ENCODE measurements at places on chromosomes 3 and 15.

- no peak for DNase-seq
Observed at GRCh38 chr3:68060191-68060590, 405.8 kb upstream of the SUCLG2 start.

DNA sequence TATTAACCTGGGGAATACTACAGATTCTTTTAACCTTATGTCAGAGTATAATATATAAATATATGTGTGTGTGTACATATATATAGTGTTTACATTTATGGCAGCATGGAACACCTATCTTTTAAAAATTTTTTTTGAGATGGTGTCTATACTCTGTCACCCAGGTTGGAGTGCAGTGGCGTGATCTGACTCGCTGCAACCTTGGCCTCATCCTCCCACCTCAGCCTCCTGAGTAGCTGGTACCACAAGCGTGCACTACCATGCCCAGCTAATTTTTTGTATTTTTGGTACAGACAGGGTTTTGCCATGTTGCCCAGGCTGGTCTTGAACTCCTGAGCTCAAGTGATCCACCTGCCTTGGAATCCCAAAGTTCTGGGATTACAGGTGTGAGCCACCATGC lies 18.5 kb upstream of the ERICH6 start:
- no peak for DNase-seq

DNA sequence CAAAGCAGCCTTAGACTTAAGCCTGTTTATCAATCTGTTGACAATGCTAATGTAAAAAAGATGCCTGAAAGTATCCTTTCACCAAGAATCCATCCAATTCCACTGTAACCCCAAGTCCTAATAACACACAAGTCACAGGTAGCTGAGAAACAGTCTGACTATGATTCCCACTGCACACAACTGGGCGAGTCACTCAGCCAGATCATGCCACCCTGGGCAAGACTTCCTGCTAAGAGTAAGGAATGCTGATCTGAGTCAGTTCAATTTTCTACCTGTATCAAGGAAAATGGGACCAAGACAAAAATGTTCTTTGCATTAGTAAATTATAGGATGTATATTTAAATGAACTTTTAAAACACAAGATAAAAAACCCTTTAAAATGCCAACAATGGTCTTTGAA lies 33.3 kb downstream of the NPTN start:
- no peak for DNase-seq

DNA sequence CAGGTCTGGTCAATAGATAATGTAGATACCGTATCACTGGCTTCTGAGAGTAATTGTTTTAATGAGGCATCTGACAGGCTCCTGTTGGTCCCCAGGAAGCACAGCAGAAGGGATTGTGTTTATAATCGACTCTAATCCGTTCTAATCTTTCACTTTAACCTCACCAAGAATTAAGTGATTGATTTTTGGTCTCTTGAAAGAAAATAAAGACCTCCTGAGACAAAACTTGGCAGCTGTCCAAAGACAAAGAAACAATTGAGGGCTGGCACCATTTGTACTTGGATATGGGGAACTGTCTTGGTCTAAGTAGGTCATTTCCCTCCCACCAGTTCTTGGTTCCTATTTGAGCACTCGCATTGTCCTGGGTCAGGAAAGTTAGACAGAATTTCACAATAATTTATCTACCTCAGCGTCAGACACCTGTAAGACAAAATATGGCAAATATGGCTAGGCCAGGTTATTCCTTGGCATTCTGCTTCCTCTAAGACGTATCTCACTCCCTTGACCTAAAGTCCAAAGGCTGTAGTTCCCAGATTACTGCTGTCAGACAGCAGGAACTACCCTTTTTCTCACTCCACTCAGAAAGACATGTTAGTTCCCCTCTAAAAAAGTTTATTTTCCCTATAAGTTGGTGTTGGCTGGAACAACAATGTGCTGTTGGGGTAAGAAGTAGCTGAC lies 22.7 kb upstream of the CD96 start:
- no peak for DNase-seq

DNA sequence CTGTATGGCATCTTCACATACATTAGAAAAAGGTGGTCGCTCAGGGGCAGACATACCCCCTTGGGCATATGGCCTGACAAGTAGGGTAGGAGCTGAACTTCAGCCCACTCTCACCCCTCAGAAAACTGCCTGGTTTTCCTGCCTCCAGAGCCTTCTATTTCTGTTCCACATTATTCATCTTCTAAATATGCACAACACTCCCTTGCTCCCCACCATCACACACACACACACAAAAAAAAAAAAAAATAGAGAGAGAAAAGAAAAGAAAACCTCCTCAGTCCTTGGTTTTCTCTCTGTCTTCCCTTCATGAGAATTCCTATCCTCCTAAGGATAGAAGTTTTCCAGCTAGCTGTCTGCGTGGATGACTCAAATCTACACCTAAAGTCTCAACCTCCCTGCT lies 5.6 kb upstream of the ROPN1 start:
- no peak for DNase-seq

DNA sequence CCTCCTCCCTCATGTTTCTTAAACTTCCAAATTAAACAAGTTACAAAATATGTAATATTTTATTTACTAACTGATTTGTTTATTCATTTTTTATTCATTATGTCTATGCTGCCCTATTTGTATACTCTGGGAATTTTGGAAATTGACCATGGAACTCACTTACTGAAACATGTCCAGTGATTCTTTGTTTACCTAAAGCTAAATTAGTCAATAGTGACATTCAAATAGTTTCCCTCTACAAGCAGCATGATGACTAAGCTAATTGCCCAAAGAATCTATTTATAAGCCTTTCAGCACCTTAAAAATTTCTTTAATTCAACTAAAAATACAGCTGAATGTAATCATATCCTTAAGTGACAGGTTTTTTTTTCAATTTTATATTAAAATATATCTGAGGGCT lies 437.7 kb downstream of the SI start:
- DNase-seq = no peak

- DNase-seq = no peak
Observed at GRCh38 chr3:10703875-10704274, 112.2 kb upstream of the SLC6A11 start.

- no peak for DNase-seq
Observed at GRCh38 chr3:183396662-183397391, 31.6 kb downstream of the MCF2L2 start.

- no peak for DNase-seq
Observed at GRCh38 chr15:95603802-95604201, 726.7 kb upstream of the NR2F2 start.

- peak; percentile 4 for DNase-seq
Observed at GRCh38 chr15:68930268-68931022, at the start of gene SPESP1. Gene SPESP1, plus strand, starts transcription at chr15:68930525. Its CDS starts 129 bp downstream, at chr15:68930654.

DNA sequence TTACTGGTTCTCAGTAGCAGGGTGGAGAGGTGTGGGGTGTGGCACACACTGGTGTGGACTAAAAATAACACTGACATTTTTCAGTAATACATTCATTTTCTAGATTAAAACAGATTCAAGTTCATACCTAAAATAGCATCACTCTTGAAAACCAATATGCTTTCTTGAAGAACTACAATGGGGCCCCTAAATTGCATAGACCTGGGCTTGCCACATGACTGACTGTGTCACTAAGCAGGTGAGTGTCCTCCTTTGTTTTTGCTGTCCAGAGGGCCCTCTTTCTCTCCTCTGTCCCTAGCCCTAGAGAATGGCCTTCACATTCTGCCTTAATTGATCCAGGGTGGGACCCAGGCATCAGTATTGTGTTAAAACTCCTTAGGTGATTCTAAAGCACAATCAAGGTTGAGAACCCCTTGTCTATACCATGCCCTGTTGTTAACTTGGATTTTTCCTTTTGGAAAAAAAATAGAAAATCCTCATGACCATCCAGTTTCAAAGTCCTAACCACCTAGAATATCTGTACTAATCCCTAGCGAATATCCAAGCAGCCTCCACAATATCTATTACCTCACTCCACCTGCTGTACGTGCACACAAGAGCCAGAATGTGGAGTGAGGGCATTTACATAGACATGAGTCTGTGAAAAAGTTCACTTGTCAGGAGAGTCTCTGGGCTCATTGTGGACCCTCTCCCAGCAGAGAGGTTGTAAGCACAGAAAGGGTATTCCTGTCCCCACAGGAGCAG lies 18.7 kb upstream of the TMEM41A start:
- no peak for DNase-seq

GRCh38 chr3:85455561-85456200 lies 496.9 kb downstream of the CADM2 start:
- no peak for DNase-seq

- no peak for DNase-seq
Observed at GRCh38 chr3:35932995-35933394, 293.7 kb downstream of the ARPP21 start.

- no peak for DNase-seq
Observed at GRCh38 chr3:58035524-58036255, 27.5 kb downstream of the FLNB start.

DNA sequence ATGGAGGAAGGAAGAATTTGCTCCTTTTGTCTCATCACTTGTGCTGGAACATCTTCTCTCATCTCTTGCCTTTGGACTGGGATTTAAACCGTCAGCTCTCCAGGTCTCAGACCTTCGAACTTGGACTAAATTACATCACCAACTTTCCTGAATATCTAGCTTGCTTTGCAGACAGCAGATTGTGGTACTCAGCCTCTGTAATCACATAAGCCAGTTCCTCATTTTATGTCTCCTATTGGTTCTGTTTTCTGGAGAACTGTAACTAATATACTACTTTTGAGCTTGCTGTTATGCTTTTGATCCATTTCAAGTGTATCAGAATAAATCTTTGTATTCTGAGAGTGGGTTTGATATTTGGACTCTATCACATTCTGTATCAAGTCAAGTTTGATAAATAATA lies 164.3 kb upstream of the VEPH1 start:
- no peak for DNase-seq

DNA sequence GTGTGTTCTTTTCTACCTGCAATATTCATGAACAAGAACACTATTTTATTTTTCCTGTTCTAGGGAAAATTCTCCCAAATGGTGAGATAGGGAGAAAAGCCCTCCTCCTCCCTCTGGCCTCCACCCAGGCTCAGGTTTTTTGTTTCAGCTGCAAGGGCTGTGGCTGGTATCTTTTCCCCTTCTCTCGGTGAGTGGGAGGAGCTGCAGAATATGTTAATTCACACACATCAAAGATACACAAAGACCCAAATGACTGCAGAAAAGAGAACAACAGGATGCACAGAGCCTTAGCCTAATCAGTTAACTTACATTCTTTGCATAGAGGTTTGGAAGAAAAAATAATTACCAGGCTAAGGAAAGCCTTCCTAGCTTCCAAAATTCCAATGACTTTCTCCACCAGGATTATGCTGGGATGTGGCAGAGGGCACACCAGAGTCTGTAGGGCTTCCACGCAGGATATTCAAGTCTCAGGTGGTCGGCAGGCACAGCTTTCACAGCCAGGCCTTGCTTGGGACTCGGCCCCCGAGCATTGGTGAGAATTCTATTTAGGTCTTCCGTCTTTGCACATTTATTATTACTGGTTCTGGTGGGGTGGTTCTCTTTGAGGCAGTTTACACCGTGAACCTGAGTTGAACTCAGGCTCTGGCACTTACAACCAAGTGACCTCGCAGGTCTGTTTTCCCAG lies 64.9 kb downstream of the ABHD5 start:
- no peak for DNase-seq

DNA sequence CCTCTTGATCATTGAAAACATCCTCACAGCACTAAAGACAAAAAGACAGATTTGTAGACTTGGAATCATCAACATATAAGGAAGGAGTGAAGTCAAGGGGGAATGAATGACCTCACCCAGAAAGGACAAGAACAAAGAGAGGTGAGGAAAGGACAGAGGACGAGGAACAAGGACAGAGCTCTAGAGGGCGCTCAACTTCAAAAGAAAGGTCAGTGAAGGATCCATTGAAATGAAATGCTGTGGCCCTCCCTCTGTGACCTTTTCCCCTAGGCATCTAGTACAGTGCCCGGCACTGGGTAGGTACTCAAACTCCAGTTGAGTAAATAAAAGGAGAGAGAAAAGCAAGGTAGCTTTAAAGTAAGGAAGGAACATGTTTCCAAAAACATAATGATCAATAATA lies 2.6 kb downstream of the ATP8B4 start:
- no peak for DNase-seq

DNA sequence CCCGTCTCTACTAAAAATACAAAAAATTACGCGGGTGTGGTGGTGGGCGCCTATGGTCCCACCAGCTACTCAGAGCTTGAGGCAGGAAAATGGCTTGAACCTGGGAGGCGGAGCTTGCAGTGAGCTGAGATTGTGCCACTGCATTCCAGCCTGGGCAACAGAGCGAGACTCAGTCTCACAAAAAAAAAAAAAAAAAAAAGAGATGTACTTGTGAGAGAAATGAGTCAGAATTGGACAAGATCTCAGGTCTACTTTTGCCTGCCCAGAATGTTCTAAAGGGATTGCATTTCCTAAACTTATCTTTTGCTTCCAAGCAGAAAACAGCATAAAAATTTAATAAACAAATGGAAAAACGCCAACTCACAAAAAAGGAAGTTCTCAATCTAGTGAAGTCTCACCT lies 167.5 kb downstream of the NR2F2 start:
- DNase-seq = no peak

DNA sequence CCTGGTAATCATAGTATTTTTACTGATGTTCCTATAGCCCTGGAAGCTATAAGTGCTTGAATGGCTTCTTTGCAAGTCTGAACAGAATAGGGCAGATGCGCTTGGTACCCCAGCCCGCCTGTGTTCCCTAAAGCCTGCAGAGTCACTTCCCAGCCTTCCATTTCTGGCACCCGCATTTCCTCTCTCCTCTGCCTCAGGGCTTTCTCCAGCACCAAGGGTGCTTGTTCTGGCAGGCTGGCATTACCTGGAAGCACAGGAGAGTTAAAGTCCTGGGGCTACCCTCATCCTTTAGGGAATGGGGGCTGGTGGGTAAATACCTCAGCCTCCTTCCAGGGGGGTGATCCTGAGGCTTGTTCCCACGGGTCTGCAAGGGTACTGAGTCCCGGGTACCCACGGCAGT lies 7.4 kb upstream of the CHRNA3 start:
- DNase-seq = no peak

GRCh38 chr15:63165166-63165859 lies 8.0 kb upstream of the RPS27L start:
- DNase-seq = no peak

GRCh38 chr3:156952011-156952410 lies 125.9 kb downstream of the LEKR1 start:
- no peak for DNase-seq

GRCh38 chr15:77195586-77195985 lies 124.7 kb upstream of the TSPAN3 start:
- no peak for DNase-seq

GRCh38 chr3:122366379-122366749 lies 16.7 kb downstream of the MIX23 start:
- DNase-seq = no peak

DNA sequence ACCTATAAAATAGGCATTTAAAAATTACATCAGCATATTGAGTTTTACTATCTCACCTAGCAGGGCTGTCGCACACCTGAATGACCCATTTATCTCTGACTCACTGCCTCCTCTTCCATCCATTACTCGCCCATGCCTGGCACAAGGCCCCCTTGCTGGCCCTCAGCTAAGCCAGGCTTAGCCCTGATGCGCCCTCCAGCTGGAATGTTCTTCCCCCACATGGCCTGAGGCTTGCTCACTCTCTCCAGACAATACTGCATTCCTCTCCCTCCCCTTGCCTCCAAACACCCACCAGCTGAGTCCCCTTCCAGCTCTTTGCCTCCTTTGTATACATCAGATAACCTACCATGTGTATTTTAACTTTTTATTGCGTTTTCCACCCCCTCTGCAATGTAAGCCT lies 7.2 kb downstream of the SH3BP5 start:
- DNase-seq = no peak

GRCh38 chr3:26712211-26713026 lies 89.8 kb downstream of the LRRC3B start:
- DNase-seq = no peak

- DNase-seq = no peak
Observed at GRCh38 chr15:50145451-50145872, 26.4 kb upstream of the ATP8B4 start.

- no peak for DNase-seq
Observed at GRCh38 chr3:170418422-170419398, at the start of gene CLDN11. Gene CLDN11, plus strand, starts transcription at chr3:170418868. Its CDS starts 199 bp downstream, at chr3:170419067.
